ENCODE measurements at places on chromosomes 3 and 15.

DNA sequence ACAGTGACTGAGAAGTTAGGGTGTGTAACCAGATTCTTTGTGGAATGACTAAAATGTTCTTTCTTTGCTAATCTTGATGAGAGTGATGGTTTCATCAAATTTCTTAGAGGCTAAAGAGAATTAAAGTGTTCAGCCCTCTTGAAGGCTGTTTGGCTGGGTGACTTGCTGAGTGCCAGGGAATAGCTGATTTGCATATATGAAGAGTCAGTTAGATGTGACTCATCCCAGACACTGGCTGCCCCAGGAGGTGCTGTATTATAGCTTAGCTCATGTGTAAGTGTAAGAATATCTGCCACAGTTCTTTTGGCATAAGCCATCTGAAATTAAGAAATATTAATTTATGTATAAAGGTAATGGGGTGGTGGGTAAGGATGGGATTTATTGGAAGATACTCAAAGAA, 535.1 kb downstream of the NLGN1 start:
- DNase-seq, result no peak

DNA sequence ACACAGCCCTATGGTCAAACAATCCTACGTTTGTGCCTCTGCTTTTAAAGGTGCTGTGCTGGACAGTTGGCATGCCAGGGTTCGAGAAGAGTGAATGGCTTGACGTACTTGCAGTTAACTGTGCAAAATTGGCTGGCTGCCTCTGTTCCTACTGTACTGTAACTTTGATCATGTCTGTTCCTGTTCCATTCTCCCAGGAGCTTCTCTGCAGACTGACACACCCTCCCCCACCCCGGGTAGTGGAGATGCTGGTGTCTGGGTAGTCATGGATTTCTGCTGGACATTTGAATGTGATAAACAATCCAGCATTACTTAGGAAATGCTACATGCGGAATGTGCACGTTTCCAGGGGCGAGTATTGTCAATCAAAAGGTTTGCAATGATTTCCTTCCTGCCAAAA, 6.5 kb upstream of the VILL start:
- DNase-seq, result no peak

- no peak for DNase-seq
Measured at GRCh38 chr15:79960502-79961212, 10.3 kb downstream of the BCL2A1 start.

GRCh38 chr3:110957247-110958025, 114.2 kb upstream of the NECTIN3 start:
- no peak for DNase-seq

- peak; percentile 73 for DNase-seq
Measured at GRCh38 chr3:171460725-171461524, 720 bp upstream of the TNIK start.

DNA sequence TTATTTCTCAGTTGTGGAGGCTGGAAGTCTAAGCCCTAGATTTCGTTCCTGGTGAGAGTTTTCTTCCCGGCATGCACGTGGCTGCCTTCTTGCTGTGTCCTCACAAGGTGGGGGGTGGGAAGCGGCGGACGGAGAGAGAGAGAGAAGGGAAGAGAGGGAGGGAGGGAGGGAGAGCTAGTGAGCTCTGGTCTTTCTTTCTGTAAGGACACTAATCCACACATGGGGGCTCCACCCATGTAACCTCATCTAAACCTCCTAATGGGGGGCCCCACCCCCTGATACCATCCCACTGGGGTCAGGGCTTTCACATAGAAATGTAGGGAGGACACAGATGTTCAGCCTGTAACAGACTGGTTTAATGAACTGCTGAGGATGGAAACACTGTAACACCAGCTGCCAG, 7.3 kb downstream of the FBLN2 start:
- DNase-seq, result no peak

GRCh38 chr15:70023064-70023768, 74.5 kb downstream of the TLE3 start:
- DNase-seq, result no peak

DNA sequence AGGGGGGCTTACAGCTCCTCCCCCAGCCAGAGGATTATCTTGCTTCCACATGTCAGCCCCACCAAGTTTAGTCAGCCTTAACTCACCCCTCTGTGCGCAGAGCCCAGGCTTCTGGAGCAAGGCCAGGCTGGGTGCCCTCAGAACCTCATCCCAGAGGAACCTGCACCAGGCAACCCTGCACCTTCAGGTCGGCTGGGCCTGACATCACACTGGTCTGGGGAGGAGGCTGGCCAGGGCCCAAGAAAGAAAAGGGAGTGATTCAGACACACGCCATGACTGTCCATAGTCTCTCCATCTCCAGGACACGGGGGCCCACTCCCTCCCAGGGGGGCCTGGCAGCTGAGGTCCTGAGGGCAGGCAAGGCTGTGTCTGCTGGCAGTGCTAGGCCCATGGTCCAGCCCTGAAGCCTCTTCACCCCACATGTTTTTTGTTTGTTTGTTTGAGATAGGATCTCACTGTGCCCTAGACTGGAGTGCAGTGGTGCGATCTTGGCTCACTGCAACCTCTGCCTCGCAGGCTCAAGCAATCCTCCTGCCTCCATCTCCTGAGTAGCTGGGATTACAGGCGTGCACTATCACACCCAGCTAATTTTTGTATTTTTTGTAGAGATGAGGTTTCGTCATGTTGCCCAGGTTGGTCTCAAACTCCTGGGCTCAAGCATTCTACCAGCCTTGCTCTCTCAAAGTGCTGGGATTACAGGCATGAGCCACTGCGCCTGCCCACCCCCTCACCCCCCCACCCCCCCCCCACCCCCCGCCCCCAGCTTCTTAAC, 11.1 kb downstream of the TNK2 start:
- DNase-seq, result no peak

DNA sequence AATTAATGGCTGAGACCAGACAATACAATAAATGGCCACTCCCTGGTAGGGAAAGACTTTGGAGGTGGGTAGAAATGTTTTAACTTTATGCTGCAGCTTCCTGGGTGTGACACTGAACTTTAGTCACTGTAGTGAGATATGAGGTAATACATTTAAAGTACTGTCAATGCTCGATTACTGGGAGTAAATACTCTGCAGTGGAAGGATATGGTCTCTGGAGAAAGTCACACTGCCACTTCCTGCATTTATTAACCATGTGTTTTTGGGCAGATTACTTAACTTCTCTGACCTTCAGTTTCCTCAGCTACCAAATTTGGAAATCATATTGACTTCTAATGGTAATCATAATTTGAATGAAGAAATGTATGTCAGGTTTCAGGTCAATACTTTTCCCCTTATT, 317.1 kb upstream of the TGFBR2 start:
- DNase-seq, result no peak

- no peak for DNase-seq
Measured at GRCh38 chr3:50010959-50011358, 71.0 kb downstream of the RBM6 start.

DNA sequence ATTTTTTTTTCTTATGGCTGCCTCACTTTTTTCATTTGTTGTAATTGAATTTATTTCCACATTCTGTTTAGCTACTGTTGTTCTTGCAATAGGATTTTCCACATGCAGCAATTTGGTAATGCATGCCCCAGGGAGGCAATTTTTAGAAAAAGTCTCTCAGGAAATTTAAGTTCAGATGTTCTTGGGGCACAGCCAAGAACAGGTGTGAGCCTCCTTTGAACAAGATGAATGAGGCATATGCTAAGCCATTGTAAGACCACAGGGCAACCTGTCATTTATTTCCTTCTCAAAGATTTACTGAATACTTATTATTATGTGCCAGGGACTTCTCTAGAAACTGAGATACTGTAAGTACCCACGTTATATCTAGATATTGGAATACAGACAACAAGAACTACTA, 549.5 kb downstream of the DIPK2A start:
- no peak for DNase-seq

- no peak for DNase-seq
Measured at GRCh38 chr3:13072239-13072599, 1.0 kb downstream of the IQSEC1 start.

GRCh38 chr3:57006949-57007419, 53.5 kb upstream of the SPATA12 start:
- DNase-seq, result peak; percentile 74

- DNase-seq, result no peak
Measured at GRCh38 chr15:74458473-74458872, 2.5 kb downstream of the UBL7 start.

GRCh38 chr15:90592131-90592881, 62.6 kb downstream of the CRTC3 start:
- no peak for DNase-seq

- no peak for DNase-seq
Measured at GRCh38 chr3:61719278-61719977, 158.1 kb downstream of the PTPRG start.

DNA sequence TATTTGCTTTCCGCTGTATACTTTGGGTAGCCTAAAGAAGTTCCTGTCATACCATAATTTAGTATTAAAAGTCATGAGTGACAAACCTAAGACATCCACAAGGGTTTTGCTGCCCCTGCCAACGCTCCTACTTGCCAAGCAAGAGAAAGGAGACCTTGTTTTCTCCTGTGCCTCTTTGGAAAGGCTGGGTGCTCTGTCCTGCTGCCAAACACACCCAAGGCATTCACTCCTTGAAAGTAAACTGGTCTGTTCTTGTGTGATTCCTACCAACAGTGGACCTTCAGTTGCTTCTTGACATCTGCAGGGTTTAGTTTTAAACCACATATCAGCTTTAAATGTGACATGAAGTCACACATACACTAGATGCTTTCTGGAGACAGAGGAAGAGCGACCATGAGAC, 295.4 kb downstream of the SLC9A9 start:
- no peak for DNase-seq

DNA sequence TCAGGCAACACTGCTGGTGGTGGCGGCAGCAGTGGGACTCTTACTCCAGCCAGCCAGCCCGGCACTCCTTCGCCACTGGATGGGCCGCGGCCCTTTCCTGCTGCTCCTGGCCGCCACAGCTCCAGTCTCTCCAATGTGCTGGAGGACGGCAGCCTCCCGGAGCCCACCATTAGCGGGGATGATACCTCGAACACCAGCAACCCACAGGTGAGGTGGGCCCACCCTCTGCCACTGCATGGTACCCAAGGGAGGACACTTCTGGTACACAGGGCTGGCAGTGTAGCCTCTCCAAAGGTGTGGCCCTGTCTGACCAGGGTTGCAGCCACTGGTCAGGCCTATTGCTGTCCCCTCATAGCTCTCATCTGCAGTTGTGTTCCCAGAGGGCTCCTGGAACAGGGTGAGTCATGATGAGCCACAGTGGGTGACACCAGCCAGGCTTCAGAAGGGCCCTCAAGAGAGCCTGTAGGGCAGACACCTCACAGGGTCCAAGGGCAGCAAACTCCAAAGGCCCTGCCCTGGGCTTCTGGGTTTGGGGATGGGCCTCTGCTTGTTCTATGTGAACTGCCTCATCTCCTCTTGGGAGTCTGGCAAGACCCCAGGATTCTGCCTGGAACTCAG, 20.8 kb downstream of the NBEAL2 start:
- no peak for DNase-seq

DNA sequence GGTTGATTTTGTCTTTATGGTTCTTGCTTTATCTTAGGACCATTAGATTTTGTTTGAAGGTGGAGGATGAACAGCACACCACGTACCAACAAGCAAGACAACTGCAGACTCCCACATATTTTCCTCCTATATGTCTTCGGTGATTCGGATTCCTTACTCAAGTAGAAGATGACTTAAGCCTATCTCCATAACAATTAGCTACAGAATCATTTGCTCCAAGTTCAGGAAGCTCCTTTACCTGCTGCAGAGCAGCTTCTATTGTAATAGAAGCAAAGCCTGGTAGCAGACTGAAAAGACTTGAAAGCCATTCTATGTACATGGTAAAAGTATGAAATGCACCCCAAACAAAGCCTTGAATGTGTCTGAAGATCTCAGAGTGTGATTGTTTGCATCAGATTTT, 229.0 kb downstream of the SOX2 start:
- no peak for DNase-seq

DNA sequence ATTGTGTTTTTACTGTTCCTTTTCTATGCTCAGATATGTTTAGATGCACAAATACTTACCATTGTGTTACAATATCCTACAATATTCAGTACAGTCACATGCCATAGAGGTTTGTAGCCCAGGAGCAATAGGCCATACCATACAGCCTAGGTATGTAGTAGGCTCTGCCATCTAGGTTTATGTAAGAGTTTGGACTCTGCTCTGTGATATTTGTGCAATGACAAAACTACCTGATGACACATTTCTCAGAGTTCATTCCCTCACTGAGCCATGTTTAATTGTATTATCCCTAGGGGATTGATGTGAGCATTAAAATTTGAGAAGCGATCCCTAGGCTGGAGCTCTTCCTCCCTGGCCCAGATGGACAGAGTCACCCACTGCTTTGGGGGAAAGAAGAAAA, 270.0 kb upstream of the PROK2 start:
- no peak for DNase-seq

- peak; percentile 85 for DNase-seq
Measured at GRCh38 chr15:63473999-63474809, 30.2 kb upstream of the USP3 start.

All from ELF-1 (cell line).